Keratinocyte (primary cell): ENCODE measurements at places on chromosomes 5 and 9.

DNA sequence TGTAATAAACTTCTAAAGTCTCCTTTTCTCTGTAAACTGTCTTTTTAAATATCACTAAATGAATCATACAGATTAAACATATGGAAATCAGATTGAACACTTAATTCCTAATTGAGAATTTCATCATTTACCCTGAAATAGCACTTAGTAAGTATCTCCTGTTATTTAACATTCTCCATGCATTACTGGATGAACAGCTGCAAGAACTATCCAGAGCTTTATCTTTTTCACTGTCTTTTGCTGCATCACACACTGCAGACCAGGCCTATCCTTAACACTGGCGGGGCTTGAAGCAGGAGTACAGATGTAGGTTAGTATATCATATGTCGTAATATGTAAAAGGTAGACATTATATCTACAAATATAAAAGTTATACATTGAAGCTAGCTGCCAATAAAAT lies 108.7 kb upstream of the EFNA5 start:
- no peak for DNase-seq

DNA sequence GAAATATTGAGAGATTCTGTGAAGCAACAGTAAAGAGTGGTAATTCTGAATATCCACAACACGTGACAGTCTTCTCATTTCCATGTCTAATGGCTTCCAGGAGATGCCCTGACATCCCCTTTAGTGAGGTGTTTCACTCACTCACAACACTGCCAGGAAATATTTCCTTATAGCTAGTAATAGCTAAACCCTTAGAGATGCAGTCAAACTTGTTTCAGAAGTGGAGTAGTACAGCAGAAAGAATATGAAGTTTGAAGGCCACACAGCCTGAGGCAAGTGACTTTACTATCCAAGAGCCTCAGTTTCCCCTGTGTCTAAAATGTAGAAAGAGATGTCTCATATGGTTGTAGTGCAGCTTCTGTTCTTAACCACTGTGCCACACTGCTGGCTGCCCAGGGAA lies 139.2 kb downstream of the CDK5RAP2 start:
- DNase-seq: no peak

- DNase-seq: no peak
Measured at GRCh38 chr5:34843497-34843896, 4.5 kb downstream of the TTC23L start.

DNA sequence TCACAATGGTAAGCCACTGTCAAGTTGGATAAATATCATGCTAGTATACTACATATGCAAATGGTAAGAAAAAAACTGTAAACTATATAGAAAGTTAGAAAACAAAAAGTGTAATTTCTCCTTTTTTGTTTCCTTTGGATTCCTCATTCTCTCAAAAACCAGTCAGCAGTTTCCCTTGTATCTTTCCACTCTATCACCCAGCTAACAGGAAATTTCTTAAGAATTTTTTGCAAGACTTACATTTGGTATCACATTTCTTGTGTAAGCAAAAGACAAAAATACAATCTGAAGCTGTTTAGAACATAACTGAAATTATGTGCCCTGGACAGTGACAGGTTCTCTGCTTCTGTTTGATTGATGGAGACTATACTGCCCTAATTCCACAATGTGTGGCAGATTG lies 25.2 kb upstream of the MSH3 start:
- DNase-seq: no peak

DNA sequence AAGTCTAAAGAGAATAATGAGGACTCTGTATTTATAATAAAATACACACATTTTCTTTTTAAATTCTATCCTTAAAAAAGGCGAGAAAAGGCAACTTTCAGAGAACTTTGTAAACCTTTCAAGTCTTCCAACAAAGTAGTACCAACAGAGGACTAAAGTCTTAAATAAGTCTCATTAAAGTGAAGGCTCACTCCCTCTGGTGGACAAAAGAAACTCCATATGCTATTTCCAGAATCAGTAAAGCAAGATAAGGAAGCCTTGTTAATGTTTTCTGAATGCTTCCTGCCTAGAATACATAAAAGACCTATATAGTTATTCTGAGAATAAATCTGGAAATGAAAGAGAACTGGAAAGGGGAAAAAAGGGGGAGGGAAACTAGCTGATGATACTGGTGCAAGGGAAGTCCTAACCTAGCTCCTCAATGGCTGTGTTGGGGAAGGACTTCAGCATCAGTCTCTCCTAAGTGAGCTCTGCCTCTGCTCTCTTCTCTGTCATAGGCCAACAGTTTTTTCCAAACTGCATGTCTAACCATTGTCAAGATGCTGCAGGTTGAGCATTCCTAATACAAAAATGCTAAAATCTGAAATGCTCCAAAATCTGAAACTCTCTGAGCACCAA lies 7.2 kb downstream of the HMGCS1 start:
- no peak for DNase-seq

GRCh38 chr9:14314424-14314928 lies 535 bp upstream of the NFIB start:
- peak; percentile 75 for DNase-seq
